Subcutaneous preadipocyte (primary cell): ENCODE measurements at places on chromosomes 2 and 18. TPM values are rescaled to one million over a fixed set of nuclear protein-coding genes. Genes with fewer than 3 reads are reported as not detected.

Gene PTPRN
- 0.98 and 1.5 TPM in 2 replicates for total RNA-seq

Gene CCDC74A
- total RNA-seq: 5.9 and 6.6 TPM in 2 replicates

Gene BCL2L11
- total RNA-seq: 0.98 and 1.1 TPM in 2 replicates

Gene HOXD12
- not detected in 2 replicates for total RNA-seq

Gene HRH4
- under 0.01 TPM in 1 of 2 replicates, not detected in the other for total RNA-seq

Gene CPLX4
- not detected in 2 replicates for total RNA-seq

Gene TP53I3
- 23.9 and 40.4 TPM in 2 replicates for total RNA-seq

Gene GCKR
- 0.73 TPM in 1 of 2 replicates, not detected in the other for total RNA-seq

Gene NOSTRIN
- under 0.01 and 0.20 TPM in 2 replicates for total RNA-seq

Gene STPG4
- under 0.01 and 0.20 TPM in 2 replicates for total RNA-seq

Gene KCNG2
- total RNA-seq: not detected in 2 replicates

Gene CYS1
- 0.20 and 0.37 TPM in 2 replicates for total RNA-seq

Gene CGREF1
- 7.2 and 14.3 TPM in 2 replicates for total RNA-seq

Gene RHOB
- 48.9 and 66.5 TPM in 2 replicates for total RNA-seq

Gene DCTN1
- 108 and 112 TPM in 2 replicates for total RNA-seq

Gene CAPN13
- not detected in 2 replicates for total RNA-seq

Gene SRD5A2
- total RNA-seq: under 0.01 TPM in 1 of 2 replicates, not detected in the other

Gene RAB11FIP5
- total RNA-seq: 27.6 and 29.8 TPM in 2 replicates

Gene RIOK3
- total RNA-seq: 58.8 and 59.6 TPM in 2 replicates

Gene TAF4B
- total RNA-seq: 10.7 and 12.3 TPM in 2 replicates

Gene HOXD4
- total RNA-seq: 1.1 and 2.0 TPM in 2 replicates

Gene UGT1A8
- total RNA-seq: not detected in 2 replicates

Gene GPR75
- total RNA-seq: 1.8 and 4.1 TPM in 2 replicates

Gene CRYGD
- not detected in 2 replicates for total RNA-seq

Gene IHH
- total RNA-seq: not detected in 2 replicates

Gene RND3
- total RNA-seq: 147 and 168 TPM in 2 replicates

Gene FHOD3
- total RNA-seq: 1.1 and 1.6 TPM in 2 replicates

Gene NMUR1
- total RNA-seq: not detected in 2 replicates

Gene LAMA1
- total RNA-seq: 47.7 and 48.1 TPM in 2 replicates

Gene MC5R
- total RNA-seq: not detected in 2 replicates

Gene ARHGAP25
- under 0.01 TPM in 1 of 2 replicates, not detected in the other for total RNA-seq

Gene IL1RL1
- total RNA-seq: under 0.01 and 0.39 TPM in 2 replicates

Gene FIGLA
- not detected in 2 replicates for total RNA-seq

Gene MAP3K20
- 65.0 and 76.2 TPM in 2 replicates for total RNA-seq

Gene CYRIA
- 2.5 and 2.6 TPM in 2 replicates for total RNA-seq

Gene TMEM198
- total RNA-seq: 1.2 and 3.3 TPM in 2 replicates

Gene CKAP2L
- 8.5 and 16.8 TPM in 2 replicates for total RNA-seq
